Activated CD8-positive, alpha-beta memory T cell treated with anti-CD3 and anti-CD28 coated beads, Interleukin-2, amount 10 ng/mL, durations not matched to agents 7 days and 5 days (primary cell): ENCODE measurements at places on chromosomes 2 and 18. TPM values are rescaled to one million over a fixed set of nuclear protein-coding genes. Genes with fewer than 3 reads are reported as not detected.

Gene SERPINB13
- total RNA-seq: not detected

DNA sequence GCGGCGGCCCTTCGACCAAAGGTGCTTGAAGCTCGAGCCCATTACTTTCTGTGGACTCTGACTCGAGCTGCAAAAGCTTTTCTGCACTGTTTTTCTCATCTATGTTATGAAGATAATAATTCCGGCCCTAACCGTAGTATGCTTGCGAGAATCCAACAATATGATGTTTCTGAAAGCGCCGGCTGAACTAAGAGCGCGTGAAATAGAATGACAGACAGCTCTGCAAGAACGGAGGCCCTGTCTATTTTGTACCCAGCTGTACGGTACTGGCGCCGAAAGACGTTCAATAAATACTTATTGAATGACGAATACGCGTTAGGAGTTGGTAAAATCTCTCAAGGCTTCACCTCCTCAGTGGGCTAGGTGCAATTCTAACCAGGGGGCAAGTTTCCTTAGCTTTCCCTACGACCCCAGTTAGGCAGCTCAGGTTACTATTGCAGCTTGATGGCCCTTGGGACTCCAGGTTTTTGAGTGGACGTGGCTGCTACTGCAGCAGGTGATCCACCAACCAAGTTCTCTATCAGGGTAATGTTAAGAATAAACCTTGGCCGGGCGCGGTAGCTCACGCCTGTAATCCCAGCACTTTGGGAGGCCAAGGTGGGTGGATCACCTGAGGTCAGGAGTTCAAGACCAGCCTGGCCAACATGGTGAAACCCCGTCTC lies 570 bp downstream of the SCRN3 start:
- DNase-seq: peak; percentile 43

Gene DNAJC5G
- not detected for total RNA-seq

DNA sequence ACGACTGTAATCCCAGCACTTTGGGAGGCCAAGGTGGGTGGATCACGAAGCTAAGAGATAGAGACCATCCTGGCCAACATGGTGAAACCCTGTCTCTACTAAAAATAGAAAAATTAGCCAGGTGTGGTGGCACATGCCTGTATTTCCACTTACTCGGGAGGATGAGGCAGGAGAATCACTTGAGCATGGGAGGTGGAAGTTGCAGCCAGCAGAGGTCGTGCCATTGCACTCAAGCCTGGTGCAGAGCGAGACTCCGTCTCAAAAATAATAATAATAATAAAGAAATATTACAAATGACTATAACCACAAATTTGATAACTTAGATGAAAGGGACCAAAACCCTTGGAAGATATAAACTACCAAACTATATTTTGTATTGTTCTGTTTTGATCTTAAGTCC lies 226.3 kb upstream of the GULP1 start:
- DNase-seq: no peak

Gene GALNT14
- total RNA-seq: not detected

- DNase-seq: no peak
Observed at GRCh38 chr18:2911533-2911932, 64.7 kb downstream of the EMILIN2 start.
